Karpas-422 (cell line): ENCODE measurements at places on chromosomes 5 and 9. TPM values are rescaled to one million over a fixed set of nuclear protein-coding genes. Genes with fewer than 3 reads are reported as not detected.

DNA sequence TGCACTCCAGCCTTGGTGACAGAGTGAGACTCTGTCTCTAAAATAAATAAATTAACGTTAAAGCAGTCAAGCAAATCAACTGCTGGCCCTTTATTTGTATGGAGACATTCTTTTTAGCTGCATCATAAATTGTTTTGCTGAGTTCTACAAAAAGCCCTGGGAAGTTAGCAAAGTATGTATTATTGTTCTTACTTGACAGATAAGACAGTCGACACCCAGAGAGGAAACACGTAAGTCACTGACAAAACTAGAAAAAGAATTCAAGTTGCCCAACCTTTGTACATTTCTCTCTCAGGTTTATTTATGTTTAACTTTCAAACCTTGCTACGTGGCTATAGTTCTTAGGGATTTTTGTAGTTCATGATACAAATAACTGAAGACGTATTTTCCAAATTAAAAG, 40.4 kb upstream of the MACIR start:
- H3K4me3 ChIP-seq = no peak overlapping the region
- no peaks in the 10 kb centered on the region for H3K27me3 ChIP-seq
- no peak overlapping the region for H3K27ac ChIP-seq
- H3K4me1 ChIP-seq = no peaks in the 10 kb centered on the region
- no peak for DNase-seq

- no peak for DNase-seq
- H3K27me3 ChIP-seq = no peaks in the 10 kb centered on the region
- peaks cover 13% of the 10 kb centered on the region for H3K4me1 ChIP-seq
Observed at GRCh38 chr5:31477516-31477915, 54.4 kb downstream of the DROSHA start.

DNA sequence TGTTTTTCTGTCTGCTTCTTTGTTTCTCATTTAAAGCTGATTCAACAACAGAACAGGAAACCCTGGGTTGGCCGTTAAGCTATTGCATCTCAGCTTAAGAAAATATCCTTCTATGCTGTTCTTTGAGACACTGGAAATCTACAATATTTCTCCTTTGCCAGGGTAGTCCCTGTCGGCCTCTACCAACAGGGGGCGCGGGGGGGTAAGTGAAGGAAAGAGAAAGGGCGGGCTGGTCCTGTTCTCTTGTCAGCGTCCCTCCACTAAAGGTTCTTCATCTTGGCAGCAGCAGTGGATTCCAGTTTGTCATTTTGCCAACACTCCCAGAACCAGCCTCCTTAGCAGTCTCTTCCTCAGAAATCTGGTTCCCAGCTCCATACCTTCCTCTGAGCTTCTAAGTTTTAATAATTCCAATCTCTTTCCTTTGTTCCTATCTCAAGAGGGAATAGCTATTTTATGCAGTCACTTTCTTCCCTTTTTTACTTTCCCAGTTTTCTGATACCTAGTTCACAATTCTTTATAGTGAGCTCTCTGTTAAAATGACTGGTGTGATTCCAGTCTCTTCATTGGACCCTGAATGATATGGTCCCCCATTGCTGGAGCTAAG, 222.3 kb downstream of the GLIS3 start:
- no peaks in the 10 kb centered on the region for H3K4me1 ChIP-seq
- DNase-seq = peak; percentile 84
- H3K27ac ChIP-seq = no peak overlapping the region

GRCh38 chr9:123472862-123473614, 117.0 kb downstream of the CRB2 start:
- no peaks in the 10 kb centered on the region for H3K27me3 ChIP-seq
- H3K4me3 ChIP-seq = no peak overlapping the region
- H3K27ac ChIP-seq = peak overlapping the region; percentile 22; the same call in 1 of the 2 replicates
- H3K4me1 ChIP-seq = peaks cover 28% of the 10 kb centered on the region
- DNase-seq = no peak

DNA sequence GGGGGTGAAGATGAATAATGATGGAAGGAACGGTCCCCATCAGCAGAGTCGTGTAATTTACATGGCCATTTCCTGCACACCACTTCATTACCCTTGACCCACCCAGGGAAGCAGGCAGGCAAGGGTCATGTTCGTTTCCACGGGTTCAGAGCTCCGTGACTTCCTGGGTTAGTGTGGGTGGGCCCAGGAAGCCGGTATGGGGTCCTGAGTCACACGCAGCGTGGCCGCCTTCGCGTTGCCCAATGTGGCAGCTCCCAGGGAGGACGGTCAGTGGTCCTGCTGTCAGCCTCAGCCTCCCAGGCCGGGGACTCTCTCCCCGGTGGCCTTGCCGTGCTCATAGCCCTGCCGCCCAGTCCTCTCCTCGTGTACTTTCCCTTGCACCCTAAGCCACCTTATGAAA, 5.1 kb upstream of the TERT start:
- no peak overlapping the region for H3K27ac ChIP-seq
- H3K4me3 ChIP-seq = no peak overlapping the region
- no peaks in the 10 kb centered on the region for H3K27me3 ChIP-seq
- no peaks in the 10 kb centered on the region for H3K36me3 ChIP-seq

- H3K4me1 ChIP-seq = no peaks in the 10 kb centered on the region
- no peak overlapping the region for H3K4me3 ChIP-seq
- no peak for DNase-seq
- no peak overlapping the region for H3K27ac ChIP-seq
- H3K36me3 ChIP-seq = no peaks in the 10 kb centered on the region
Observed at GRCh38 chr5:103243665-103244064, 14.9 kb upstream of the MACIR start.

DNA sequence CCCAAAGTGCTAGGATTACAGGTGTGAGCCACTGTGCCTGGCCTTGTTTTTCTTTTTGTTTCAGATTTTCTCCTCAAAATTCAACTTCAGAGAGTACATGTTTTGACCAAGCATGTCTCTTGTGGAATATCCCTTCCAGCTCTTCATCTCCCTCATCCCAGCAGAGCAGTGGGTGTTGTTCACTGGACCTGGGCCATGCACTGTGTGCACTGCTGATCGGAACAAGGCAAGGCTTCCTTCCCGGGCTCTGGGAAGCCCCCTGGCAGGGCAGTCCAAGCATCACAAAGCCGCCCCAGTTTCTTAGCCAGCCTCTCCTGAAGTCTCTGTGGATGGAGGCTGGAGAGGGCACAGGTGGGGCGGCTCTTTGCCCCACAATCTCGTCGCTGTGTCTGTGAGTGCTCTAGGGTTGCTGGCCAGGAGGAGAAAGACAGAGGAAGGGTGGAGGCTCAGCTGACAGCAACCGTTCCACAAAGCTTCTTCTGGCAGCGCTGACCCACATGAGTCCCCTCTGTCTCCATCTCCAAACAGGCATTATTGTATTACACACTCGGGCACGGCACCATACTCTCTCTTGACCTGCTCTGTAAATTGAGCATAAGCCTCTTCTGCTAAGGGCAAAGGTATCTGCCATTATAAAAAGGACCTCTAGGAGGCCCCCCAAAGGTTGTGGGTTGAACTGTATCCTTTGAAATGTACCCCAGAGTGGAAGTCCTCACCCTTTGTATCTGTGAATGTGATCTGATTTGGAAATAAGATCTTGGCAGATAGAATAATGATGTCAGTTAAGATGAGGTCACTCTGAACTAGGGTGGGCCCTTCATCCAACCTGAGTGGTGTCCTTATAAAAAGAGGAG, 89.6 kb downstream of the TARS1 start:
- peak; percentile 59 for DNase-seq
- H3K4me1 ChIP-seq = no peaks in the 10 kb centered on the region
- no peak overlapping the region for H3K4me3 ChIP-seq

- no peaks in the 10 kb centered on the region for H3K27me3 ChIP-seq
- no peak overlapping the region for H3K4me3 ChIP-seq
- H3K4me1 ChIP-seq = no peaks in the 10 kb centered on the region
- H3K27ac ChIP-seq = no peak overlapping the region
- H3K36me3 ChIP-seq = no peaks in the 10 kb centered on the region
- no peak for DNase-seq
Observed at GRCh38 chr9:18124760-18125159, 349.2 kb upstream of the ADAMTSL1 start.

DNA sequence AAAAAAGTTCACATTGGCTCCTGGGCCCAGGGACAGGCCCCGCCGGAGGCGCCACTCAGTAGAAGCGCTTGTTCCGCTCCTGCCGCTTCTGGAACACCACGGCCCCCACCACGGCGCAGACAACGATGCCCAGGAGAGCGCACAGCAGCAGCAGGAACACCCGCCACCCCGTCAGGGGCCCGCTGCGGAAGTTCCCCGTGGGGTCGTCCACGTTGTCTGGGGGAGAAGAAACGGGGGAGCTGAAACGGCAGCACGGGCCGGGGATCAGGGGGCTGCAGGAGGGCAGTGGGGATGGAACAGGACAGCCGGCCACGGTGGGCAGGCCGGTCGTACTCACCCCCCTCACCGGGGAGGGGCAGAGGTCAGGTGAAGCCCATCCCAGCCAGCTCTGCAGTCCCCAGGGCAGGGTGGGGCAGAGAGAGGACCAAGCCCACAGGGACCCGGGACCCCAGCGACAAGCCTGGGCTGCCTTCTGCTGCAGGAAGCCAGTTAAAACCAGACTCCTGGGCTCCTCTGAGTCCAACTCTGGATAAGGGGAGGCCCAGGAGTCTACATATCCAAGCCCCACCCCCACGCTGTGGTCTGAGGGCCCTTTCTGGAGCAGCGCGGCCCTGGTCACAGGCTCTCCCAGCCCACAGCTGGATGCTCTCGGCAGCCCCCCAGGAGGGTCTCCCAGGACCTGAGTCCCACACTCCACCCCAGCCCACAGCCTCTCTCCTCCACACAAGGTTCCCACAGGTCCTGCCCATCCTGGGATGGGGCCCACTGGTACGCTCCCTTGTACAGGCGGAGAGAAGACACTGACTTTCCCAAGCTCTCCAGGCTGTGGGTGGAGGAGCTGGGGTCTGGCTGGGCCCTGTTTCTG, 19.2 kb downstream of the LMAN2 start:
- no peaks in the 10 kb centered on the region for H3K4me1 ChIP-seq
- no peak overlapping the region for H3K27ac ChIP-seq
- H3K27me3 ChIP-seq = no peaks in the 10 kb centered on the region
- H3K36me3 ChIP-seq = peaks cover 11% of the 10 kb centered on the region; the same call in 1 of the 2 replicates

DNA sequence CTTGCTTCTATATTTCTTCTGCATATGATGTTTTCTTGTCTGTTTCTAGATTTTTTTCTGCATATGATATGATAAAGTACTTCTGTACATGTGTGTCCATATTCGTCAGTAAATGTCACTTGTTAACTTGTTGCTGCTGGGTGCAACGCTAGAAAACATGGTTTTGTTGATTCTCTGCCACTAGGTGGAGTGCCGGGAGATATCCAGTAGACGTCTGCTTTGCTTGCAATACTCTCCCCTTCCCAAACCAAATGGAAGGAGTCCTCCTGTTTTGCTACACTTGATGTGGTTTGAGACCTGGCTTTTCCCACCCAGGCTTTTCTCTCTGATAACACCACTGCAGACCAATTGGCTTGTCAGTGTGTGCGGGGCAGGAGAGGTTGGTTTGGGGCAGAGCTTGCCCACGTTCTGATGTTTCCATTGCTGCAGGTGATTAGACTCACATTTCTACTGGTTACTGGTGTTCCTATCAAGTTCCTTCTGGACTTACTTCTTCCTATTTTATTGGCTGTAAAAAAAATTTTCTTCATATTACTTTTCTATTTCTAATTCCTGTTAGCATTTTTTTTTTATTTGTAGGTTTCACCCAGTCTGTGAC, 900.0 kb upstream of the CDH10 start:
- H3K36me3 ChIP-seq = no peaks in the 10 kb centered on the region
- no peaks in the 10 kb centered on the region for H3K27me3 ChIP-seq
- H3K4me1 ChIP-seq = no peaks in the 10 kb centered on the region
- DNase-seq = peak; percentile 82
- H3K4me3 ChIP-seq = 0 out of 2 replicates have a peak overlapping the region, but pooled peaks have one; percentile 28

- DNase-seq = no peak
- H3K27me3 ChIP-seq = no peaks in the 10 kb centered on the region
- no peaks in the 10 kb centered on the region for H3K36me3 ChIP-seq
- no peak overlapping the region for H3K4me3 ChIP-seq
- H3K27ac ChIP-seq = no peak overlapping the region
Observed at GRCh38 chr5:68139611-68140441, 75.7 kb upstream of the PIK3R1 start.

DNA sequence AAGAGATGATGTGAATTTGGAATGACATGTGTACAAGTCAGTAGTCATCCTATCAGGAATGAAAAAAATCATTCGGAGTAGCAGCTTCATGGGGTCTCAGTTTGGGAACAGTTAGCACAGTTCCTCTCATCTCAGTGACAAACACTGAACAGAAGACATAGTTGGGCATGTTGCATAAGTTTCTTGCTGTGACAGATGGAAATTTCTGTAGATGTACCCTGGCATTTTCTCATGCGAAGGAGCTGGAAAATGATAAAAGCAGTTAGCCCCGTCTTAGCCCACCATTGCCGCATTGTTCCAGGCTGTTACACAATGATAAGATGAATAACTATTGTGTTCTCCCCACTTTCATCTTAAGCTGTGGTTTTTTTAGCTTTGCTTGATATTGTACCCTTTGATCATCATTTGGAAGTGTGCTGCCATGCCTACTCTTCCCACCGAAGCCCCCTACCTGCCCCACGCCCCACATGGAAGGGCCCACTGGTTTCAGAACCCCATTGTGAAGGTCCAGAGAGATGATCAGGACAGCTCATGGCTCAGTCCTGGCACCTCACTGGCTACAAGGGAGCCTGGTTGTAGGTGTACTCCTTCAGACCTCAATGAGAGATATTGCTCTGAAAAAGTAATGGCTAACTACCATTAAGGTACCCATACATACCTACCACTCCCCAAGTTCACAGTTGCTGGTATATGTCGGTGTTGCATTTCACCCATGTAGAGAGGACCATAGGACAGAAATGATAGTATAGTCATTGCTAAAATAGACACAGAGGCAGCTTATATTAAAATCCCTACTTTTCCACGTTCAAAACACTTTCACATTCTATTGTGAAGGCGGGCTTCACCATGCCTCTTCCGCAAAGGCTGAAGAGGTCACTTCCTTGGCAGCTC, 38.8 kb downstream of the SFXN1 start:
- DNase-seq = no peak
- no peaks in the 10 kb centered on the region for H3K27me3 ChIP-seq
- peaks cover 72% of the 10 kb centered on the region for H3K36me3 ChIP-seq
- no peak overlapping the region for H3K27ac ChIP-seq
- no peaks in the 10 kb centered on the region for H3K4me1 ChIP-seq

GRCh38 chr9:112654282-112654681, 63.6 kb downstream of the INIP start:
- peaks cover 10% of the 10 kb centered on the region for H3K4me1 ChIP-seq
- H3K4me3 ChIP-seq = no peak overlapping the region
- H3K27me3 ChIP-seq = no peaks in the 10 kb centered on the region
- peaks cover 6% of the 10 kb centered on the region; the same call in 1 of the 2 replicates for H3K36me3 ChIP-seq

GRCh38 chr9:118459913-118460312, 755.7 kb downstream of the TLR4 start:
- no peaks in the 10 kb centered on the region for H3K4me1 ChIP-seq
- H3K27ac ChIP-seq = no peak overlapping the region
- no peak for DNase-seq
- H3K4me3 ChIP-seq = no peak overlapping the region
- no peaks in the 10 kb centered on the region for H3K36me3 ChIP-seq
- H3K27me3 ChIP-seq = no peaks in the 10 kb centered on the region

The SLC4A9 gene
- not detected in 2 replicates for total RNA-seq

The ZFP37 gene
- total RNA-seq = not detected in 2 replicates

The GMCL2 gene
- not detected in 2 replicates for total RNA-seq

The POLR3G gene
- total RNA-seq = 32.9 and 62.5 TPM in 2 replicates

The PTGR1 gene
- total RNA-seq = not detected in 2 replicates
